ENCODE measurements at places on chromosomes 7 and 10.

- DNase-seq = no peak
Measured at GRCh38 chr7:95662987-95663386, 66.7 kb upstream of the PDK4 start.

DNA sequence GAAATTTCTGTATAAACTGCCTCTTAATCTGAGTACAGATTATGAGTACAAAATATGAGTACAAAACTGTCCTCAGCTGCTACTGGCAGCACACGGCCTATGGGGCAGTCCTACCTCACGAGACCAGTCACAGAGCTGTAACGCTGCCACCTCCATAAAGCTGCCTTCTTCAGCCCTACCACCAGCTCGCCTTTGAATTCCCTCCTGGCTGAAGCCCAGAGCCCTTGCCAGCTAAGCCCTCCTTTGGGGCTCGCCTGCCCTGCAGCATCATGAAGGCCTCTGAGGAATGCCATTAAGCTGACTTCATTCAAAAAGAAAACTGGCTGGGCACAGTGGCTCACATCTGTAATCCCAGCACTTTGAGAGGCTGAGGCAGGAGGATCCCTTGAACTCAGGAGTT, 180.0 kb upstream of the SH2B2 start:
- DNase-seq = no peak

GRCh38 chr10:102413806-102414561, 4.6 kb downstream of the PSD start:
- DNase-seq = no peak

DNA sequence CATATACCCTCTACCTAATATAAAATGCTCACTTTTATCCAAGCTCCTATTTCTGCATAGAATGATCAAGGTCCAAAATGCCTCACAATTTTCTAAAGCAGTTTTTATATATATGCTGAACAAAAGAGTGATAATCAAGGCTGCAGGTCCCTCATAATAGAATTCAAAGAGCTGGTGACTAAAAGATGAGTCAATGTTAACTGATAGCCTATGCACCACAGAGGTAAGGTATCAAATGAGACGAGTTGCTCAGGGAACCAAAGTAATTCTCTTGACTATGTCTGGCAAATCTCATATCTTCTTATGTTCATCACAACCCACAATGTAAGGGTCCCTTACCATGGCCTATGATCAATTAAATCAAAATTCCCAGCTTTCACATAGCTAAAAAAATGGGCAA, 15.2 kb downstream of the PDZD8 start:
- DNase-seq = no peak

GRCh38 chr7:155961241-155962190, 149.3 kb upstream of the SHH start:
- DNase-seq = no peak

DNA sequence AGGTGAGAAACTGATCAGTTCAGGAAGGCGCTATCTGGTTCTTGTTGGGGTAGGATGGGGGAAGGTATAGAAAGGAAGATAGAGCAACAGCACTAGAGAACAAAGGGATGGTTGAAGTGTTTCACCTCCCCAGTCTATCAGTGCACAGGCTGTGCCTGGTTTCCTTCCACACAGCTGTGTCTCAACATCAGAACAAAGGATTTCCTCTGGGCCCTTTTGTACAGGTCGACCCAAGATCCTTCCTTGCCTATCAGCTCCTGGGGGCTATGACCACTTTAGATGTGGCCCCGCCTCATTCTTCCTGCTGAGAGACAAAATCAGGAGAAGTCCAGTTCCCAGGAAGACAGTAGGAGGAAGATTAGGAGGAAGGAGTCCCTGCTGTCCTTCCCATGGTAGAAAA, 65.6 kb downstream of the NAMPT start:
- DNase-seq = no peak

DNA sequence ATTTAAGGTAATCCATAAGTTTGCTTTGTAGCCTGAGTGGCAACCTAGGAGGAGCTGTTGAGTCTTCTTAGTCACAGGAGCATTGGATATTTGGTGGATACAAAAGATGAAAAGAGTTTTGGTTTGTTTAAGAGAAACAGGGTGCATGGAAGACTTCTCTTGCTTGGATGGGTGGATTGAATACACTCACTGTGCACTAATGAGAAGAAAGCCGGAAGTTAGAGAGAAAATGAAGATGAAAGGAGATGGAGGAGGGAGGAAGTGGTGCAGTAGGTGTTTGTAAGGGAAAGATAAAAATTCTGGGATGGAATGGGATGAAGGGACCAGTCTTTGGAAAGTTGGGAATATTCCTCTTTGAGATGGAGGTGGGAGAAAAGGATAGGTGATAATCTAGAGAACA, 7.7 kb downstream of the MDFIC start:
- DNase-seq = no peak

DNA sequence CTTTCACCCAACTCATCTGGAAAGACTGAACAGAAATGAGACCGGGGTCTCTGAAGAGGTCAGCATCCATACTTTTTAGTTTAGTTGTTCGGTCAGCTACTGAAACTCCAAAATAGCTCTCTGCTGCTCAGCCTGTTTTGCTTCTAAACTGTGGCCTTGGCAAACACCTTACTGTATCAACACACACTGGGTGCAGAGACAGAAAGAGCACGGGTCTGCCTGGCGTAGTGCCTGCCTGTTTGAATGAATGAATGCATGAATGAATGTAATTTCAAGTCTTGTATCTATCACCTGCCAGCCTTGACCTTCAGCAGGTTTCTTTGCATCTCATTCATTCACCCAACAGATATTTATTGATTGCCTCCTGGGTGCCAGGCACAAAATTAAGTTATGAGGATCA, 98.4 kb downstream of the PLPP4 start:
- DNase-seq = no peak

DNA sequence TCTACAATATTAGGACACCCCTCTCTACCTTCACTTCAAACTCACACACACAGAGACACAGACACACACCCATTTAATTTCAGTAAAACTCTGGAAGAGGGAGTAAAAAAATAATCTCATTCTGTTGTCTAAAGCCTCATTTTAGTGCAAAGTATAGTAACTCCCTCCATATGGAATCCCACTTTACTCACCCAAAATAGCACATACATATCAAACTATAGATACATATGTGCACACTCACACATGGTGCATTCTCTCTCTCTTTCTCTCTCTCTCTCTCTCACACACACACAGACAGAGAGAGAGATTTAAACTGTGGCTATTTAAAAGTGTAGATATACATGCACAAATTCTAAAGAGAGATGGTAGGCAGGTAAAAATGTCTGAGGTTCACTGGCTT, 179.6 kb upstream of the PTN start:
- no peak for DNase-seq

DNA sequence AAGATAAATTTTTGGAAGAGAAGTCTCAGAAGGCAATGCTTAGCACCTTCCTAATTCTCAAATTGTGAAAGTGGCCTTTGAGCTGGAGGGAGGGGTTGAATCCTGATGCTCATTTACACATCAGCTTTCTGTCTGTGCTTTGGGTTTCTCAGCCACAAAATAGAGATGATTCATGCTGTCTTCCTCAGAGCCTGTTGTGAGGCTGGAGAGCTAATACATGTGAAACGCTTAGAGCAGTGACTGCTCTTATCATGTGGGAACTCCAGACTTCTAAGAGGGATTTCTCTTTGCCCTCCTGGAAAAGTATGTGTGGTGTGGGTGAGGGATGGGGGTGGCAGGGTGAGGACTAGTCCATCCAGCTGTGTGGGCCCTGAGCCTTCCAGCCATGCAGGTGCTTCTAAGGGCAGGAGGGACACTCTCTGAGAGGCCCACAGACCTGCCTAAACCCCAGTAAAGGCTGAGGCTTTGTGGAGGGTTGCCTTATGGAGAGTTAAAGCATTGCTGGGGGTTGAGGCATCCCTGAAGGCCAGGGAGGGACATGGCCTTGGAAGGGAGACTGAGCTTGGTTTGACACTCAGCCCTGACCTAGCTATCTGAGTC, 4.8 kb upstream of the EVX1 start:
- no peak for DNase-seq

- no peak for DNase-seq
Measured at GRCh38 chr10:68156373-68157185, 47.3 kb downstream of the MYPN start.

GRCh38 chr7:157396316-157397035, 59.7 kb downstream of the DNAJB6 start:
- DNase-seq = no peak

DNA sequence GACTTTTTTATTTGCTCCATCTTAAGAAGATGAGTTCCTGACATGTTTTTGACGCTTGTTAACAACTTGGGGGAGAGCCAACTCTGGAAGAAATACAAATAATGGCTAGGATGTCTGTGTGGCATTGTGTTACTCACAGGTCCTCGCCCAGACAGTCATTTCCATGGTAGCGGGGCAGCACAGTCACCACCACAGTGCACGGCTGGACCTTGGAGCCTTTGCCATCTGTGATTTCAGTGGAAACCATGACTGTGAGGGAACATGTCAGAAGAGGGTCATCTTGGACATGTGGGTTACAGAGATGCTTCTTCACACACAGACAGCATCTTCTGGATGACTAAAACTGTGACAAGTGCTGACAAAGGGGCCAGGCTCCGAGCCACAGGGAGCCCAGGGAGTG, 74.5 kb downstream of the PKD1L1 start:
- no peak for DNase-seq

- DNase-seq = no peak
Measured at GRCh38 chr10:23193435-23194074, 1.4 kb downstream of the PTF1A start.

GRCh38 chr10:76962851-76963250, 674.8 kb downstream of the KCNMA1 start:
- peak; percentile 88 for DNase-seq

DNA sequence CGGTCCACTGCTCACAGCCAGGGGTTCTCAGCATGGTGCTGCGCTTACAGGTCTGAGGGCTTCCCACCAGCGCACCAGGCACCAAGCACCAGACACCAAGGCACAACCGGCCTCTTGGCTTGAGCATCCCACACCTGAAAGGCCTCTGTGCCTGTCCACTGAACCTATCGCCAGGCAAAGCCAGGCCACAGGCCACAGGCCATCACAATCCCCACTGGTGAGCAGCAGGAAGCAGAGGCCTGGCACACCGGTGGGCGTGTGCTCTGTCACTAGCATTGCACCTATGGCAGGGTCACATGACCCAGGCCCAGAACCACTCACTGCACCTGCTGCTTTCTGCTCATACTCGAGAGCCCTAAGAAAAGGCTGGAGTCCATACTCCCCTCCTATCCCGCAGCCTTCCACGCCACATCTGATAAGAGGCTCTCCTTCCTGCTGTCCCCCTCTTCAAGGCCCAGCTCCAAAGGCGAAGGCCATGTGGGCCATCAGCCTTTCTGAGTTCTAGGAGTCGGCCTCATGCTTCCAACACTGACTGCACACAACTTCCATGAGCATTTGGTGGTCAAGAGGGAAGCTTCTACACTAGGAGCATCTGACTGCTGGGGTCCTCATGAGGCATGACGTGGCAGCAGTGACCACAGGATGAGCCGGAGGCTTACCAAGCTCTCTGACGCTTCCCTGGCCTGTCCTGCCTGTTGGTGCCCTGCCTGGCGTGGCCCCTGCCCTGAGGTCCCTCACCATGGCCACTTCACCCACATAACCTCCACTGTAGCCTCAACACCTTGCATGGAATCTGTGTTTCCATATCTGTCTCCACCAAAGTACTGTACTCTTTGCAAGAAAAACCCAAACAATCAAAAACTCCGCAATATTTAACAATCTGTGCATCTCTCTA, 166.3 kb downstream of the TNS3 start:
- DNase-seq = no peak
